ENCODE measurements at places on chromosomes 16 and 17.

DNA sequence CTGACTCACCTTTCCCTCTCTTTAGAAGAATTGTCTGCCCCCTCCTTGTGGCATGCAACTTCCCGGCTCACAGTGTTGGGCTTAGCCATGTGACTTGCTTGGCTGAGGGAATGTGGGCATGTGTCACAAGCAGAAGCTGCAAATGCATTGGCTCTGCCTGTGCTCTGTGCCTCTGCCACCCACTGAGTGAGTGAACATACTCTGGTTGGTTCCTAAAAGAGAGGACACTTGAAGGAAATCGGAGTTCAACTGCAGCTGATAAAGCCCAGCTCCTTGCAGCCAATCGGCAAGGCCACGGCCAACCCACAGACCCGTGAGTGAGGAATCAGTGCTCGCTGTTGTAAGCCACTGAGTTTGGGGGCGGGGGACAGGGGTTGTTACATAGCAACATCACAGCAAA, 10.9 kb upstream of the GINS2 start:
- DNase-seq: no peak

- DNase-seq: peak; percentile 48
Measured at GRCh38 chr17:29726715-29727252, 104.1 kb upstream of the CORO6 start.

DNA sequence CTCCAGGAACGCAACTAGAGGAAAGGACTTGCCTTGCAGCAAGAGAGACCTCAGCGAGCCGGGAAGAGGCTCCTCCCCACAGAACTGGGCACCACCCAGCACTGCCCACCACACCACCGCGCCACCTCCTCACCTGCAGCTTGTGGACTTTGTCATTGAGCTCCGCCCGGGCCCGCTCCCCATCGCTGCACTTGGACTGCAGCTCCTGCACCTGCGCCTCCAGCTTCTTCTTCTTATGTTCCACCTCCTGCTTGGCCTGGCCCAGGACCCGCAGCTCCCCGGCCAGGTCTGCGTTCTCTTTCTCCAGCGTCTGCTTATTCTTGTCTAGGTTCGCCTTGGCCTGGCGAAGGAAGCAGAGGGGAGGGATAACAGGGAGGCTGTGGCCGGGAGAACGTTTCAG, 76.7 kb downstream of the NDE1 start:
- DNase-seq: no peak

- no peak for DNase-seq
Measured at GRCh38 chr16:8730335-8730915, 56.0 kb downstream of the ABAT start.

DNA sequence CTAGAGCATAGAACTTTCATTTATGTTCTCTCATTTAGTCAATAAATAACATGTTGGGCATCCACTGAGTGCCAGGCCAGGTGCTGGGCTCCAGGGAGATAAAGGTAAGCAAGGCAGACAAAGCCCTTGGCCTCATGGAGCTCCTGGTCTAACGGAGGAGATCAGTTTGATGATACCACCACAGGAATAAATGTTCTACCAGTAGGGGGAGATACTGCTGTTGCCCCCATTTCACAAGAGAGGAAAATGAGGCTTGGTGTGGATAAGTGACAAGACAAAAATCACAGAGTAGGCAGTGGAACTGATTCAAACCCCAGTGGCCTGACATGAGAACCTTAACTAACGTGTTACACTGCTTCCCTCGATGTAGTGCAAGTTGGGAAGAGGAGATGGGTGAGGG, 80.4 kb upstream of the ERCC4 start:
- no peak for DNase-seq

GRCh38 chr17:48368352-48368908, 61.6 kb downstream of the SKAP1 start:
- DNase-seq: no peak

Measured in fibroblast of upper back skin (primary cell).